Ecto neural progenitor cell (in vitro differentiated cells): ENCODE measurements at places on chromosomes 1 and 21.

GRCh38 chr1:194045416-194045815 lies 859.0 kb upstream of the B3GALT2 start:
- no peak for DNase-seq

DNA sequence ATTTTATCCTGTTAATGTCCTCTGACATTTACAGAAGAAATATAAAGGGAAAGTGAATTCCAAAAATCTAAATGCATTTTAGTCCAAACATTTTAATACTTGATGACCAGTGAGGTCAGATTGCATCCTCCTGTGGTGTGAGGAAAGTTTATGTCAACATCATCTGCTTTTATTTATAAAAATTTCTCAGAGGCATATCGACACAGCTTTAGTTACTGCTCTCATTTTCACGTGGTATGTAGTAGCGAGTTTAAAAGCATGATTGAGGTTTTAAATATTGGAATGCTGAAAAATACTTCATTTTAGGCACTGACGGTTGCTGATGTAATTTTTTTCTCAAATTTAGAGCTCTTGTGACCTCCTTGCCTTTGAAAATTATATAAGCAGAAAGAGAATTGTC lies 234.8 kb downstream of the HMCN1 start:
- DNase-seq: no peak

GRCh38 chr1:222777463-222777862 lies 37.4 kb upstream of the DISP1 start:
- DNase-seq: no peak

DNA sequence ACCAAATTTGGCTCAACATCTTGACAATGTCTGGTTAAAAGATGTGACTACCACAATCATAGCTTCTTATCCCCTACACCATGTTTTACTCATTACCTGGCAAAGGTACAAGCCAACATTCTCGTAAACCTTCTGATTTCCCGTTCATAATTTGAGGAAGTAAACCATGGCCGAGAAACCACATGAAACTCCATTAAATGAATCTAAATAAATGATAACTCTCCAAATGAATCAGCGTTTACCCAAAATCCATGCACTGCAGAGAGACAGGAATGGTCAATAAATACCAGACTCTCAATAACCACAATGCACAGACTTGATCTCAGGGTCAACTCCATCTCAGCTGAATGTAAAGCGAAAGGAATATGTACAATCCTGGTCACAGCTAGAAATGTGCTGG lies 125.2 kb downstream of the TYW3 start:
- no peak for DNase-seq

DNA sequence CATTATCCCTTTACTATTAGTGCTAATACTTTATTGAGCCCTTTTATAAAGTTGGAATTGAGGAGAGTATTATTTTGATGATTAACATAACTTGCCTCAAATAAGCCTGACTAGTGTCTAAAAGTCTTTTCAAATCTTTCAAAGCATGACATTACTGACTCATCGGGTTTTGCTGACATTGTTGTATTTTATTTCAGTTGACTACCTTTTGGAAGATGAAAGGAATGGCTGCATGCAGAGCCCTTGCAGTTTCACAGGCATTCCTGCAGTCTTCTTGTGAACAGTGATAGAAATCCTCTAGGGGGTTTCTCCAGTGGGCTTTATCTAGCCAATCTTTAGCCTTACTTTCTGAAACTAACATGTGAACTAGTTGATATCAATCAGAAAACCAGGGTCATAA lies 43.0 kb upstream of the TMEM61 start:
- DNase-seq: no peak

DNA sequence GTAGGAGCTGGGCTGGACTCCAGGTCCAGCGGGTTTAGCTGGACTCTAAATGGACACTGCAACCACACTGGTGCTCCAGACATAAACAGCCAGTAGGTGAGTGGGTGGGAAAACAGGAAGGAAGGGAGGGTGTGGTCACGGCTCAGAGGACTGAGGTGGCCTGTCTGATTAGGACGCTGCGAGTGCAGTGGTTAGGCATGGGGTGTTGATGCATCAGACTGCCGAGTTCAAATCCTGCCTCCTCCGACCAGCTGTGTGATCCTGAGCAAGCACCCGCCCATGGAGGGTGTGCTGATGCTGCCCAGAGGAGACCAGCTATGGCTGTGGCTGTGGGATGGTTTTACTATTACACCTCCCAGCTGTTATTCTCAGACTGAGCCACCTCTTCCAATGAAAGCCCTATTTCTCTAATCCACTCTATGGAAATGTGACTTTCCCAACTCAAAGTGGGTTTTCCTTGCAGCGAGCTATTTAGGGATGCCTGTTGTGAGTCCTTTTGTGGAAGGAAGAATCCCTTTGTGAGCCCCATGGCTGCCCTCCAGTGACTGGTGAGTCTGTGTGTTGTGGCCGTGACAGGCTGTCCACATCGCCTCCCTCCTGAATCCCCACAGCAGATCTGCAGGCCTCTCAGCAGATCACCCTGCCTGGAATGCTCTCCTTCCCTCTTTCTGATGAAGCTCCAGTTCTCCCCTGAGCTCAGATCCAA lies 56.6 kb upstream of the EDN2 start:
- DNase-seq: no peak
